ENCODE measurements at places on chromosomes 2 and 18.

DNA sequence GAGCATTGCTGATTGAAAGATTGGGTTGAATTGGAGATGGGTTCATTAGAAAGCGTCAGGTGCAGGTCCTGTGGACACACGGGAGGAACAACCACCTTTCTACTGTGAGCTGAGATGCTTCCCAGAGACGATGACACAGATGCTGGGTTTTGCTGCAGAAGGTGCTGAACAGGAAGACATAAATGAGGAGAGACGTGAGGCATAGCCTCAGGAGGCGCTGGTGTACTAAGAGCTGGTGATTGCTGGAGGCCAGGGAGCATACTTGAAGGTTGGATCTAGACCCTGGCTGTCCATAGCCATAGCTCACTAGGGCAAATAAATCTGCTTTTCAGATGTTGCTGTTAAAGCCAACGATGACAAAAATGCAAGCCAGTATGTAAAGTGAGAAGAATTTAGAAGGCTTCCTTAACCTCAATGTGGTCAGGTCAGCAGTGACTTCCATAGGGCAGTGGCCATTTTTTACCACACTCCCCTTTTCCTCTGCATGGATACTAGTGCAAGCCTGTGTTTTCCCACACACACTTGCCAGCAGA is 153.7 kb downstream of the SOX11 start:
- DNase-seq, result no peak

- no peak for DNase-seq
These were observed 46.6 kb upstream of the RFX8 start for GRCh38 chr2:101521487-101521886.

DNA sequence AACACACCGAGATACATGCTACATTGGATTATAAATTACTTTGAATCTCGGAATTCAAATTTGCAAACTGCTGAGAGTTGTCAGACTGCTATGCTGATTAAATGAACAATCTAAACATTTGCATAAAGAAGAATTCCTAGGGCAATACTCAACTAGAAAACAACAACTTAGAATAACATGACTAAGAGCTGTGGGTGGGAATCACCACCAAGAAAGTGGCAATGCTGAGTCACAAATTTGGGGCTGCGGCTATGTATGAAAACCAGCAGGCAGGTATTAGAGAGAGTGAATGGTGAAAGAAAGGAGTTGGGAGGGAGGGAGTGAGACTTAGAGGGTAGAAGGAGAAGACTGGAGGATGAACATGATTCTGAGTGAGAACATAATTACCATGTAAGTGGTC is 559.5 kb downstream of the PIK3C3 start:
- no peak for DNase-seq

GRCh38 chr2:194060269-194060668 is 1596.8 kb upstream of the SLC39A10 start:
- no peak for DNase-seq

- DNase-seq, result no peak
These were observed 29.3 kb upstream of the SCN9A start for GRCh38 chr2:166404831-166405568.

DNA sequence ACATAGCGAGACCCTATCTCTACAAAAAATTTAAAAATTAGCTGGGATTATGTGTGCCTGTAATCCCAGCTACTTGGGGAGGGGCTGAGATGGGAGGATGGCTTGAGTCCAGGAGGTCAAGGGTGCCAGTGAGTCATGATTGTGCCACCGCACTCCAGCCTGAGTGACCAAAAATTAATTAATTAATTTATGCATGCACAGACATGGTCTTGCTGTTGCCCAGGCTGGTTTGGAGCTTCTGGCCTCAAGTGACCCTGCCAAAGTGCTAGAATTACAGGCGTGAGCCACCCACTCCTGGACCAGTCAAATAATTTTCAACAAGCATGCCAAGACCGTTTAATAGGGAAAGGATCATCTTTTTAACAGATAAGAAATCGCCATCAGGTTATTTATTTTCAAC is 57.7 kb upstream of the TFCP2L1 start:
- no peak for DNase-seq

DNA sequence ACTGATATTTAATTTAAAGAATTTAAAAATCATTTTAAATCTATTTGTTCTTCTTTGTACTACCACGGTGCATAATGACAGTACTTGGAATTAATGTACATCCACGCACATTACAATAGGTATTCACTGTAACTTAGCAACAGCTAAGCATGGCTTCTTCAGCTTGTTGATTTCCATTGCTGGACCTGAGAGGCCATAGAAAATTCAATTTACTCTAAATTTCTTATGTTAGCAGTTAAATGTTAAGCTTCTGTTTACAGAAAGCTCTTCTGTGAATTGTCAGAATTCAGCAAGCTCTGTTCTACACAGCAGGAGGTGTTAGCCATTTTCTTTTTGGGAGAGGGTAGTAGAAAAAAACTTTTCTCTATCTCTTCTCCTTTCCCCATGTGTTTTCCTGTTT is 1149.3 kb upstream of the CDH2 start:
- DNase-seq, result no peak

DNA sequence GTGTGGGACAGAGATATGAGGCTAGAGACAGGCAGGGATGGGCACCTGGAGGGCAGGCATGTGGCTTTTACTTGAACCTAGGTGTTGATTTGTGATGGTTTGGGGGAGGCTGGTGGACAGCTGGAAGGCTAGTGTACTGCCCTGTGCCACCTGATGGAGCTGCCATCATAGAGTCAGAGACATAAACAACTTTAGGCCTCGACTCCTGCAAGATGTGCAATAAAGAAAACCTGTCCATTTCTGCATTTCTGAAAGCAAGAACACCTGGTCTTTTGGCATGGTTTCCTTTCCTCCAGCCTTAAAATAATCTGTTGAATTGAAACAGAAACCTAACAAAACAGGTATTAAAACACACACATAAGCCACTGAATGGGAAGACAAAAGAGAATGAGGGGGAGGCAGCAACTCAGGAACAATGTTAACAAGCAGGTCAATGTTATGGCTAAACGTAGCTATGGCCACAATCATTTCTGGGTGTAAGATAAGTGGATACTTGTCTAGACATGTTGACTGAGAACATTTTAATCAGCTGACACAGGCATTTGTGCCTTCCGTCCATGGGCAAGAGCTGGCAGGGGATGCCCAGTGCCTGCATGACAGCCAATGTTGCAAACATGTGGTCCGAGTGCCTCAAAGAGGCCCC is 87.8 kb downstream of the KCTD1 start:
- no peak for DNase-seq

DNA sequence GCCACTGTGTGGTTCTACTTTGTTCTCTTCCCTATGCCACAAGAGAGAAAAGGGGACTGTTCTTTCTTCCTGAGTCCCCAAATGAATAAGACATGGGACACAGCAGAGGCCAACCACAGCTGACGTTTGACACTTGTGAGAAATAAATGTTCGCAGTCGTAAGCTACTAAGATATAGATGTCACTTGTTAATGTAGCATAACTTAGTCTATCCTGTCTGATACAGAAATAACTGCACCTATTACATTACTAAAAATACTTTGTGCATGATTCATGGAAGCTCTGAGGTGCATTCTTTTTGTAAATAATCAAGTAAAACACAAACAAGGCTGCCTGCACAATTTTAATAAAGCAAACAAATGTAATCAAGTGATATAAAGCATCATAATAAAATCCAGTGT is 148.8 kb downstream of the NBAS start:
- DNase-seq, result no peak

- DNase-seq, result no peak
These were observed 1436.4 kb downstream of the SUCLG1 start for GRCh38 chr2:83022631-83023210.

DNA sequence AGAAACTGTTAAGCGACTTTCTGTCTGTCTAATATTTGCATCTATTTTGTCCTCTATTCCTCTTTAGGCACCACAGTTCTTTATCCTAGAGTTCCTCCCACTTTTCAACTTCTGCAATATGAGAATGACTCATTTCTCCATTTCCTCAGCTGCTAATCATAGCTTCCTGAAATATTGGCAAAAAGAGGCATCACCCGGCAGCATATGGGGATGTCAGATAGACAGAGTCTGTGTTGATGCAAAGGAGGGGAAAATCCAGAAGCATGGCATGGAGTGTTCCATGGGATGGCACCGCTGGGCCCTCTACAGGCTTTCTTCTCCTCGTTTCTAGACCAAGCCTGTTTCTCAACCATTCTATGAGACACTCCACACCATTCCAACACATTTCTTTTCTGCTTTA is 93.4 kb downstream of the DOCK10 start:
- DNase-seq, result no peak

DNA sequence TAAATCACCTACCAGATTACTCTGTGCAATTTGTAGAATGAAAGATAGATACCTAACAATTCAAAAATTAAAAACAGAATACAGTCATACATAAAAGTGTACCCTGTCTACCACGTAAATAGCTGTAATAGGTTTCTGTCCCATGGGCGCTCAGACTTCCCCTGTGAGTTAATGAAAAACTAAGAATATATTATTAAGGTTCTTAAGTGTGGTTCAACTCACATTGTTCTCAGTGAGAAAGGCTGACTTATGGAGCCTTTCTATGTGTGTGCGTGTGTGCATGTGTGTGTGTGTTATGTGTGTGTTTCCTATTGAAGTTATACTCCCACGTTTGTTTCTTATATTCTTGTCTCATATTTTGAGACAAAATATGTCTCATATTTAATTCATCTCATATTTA is 114.6 kb upstream of the CD302 start:
- DNase-seq, result no peak

DNA sequence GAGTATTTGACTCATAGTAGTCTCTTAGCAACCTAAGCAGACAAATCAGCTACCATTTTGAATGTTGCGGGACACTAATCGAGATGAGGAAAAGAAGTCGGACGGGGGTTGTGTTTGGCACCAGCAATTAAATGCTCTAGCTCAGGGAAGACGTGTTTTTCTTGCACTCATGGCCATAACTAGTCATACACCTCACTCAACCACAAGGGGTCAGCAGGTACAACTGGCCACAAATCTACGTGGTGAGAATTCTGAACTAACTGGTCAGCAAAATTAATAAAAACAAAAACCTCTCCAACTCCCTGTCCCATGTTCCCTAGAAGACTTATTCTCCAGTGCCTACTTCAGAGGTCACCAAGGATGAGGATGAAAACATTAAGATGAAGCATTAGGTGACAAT is 1467.8 kb downstream of the DPP10 start:
- DNase-seq, result no peak

DNA sequence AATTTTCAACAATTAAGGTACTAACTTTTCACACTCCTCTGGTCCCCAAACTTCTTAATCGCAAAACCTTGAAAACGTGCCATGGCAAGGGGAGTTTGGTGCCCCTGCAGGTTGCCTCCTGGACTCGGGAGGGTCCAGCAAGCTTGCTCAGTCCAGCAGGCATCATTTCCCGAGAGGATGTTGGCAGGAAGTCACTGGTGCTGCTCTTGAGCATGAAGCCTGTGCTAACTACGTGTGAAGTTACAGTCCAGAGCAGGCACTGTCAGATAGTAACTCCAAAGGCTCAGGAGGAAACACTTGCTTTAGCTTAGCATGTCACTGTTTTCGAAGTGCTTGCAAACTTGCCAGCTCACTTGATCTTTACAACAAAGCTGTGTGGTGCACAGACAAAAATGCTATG is 215.4 kb downstream of the MYCN start:
- no peak for DNase-seq

DNA sequence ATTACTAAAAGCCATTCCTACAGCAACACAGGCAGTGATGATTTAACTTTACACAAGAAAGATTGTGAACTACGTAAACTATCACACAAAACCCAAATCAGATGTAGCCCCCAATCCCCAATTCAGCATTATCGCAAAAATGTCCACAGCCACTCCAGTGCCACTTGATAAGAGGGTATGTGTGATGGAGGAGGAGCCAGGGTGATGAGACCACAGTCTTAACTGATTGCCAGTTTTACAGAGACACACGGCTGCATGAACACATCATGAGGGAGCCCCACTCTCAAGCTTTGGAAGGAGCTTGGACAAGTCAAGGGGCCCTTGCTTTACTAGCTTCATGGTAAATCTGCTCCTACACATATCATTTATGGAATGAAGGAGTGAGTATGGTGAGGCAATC is 116.0 kb downstream of the FAM161A start:
- no peak for DNase-seq

DNA sequence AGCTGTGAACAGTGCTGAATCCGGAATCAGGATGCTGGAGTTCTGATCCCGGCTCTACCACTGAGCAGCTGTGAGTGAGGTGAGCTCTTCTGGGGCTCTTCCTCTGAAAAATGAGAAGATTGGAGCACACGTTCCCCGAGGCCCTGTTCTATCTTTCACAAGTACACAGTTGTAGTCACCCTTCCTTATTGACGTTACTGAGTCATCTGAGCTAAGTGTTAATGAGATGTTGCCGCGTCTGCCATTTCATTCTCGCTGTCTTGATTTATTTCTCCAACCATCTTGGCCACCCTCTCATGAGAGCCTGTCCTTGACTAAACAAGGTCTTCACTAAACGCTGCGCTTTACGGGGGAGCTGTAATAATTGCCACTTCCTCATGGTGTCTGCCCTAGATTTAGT is 31.9 kb upstream of the EFR3B start:
- no peak for DNase-seq

- no peak for DNase-seq
These were observed 650.6 kb downstream of the SATB2 start for GRCh38 chr2:198807131-198807530.

- DNase-seq, result no peak
These were observed 35.9 kb downstream of the CCDC102B start for GRCh38 chr18:68833756-68834155.

DNA sequence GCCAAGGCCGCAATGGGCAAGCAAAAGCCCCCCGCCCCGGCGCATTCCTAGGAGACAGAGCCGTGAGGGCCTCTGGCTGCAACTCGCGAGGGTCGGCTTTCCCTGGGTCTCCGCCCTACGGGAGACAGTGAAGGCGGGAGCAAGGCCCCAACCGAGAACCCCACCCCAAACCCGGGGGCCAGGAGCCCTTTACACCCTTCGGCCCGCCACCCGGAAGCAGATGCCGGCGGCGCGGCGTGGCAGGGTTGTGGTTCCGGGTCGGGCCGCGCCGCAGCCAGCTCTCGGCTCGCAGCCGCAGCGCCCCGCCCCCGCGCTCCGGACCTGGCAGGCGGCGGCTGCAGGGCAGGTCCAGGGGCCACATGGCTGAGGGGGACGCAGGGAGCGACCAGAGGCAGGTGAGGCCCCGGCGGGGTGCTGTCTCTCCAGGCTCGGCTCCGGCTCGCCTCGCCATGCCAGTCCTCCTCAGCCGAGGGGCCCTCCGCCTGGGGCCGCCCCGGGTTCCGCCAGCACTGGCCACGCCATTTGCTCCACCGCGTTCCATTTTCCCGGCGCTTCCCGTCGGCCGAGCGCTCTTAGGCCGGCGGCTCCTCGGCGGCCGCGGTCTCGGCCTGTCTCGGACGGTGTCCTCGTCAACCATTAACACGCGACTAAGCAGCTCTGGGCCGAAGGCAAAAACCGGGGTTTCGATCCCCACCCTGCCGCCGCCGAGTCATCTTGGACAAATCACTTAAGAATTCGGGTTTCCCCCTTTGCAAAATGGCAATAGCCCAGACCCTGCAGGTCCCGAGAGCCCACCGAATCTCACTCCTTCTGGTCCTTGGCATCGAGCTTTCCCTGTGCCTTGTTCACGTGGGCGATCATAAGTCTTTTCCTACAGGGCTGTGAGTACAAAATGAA is at the start of gene IMPACT:
TSS of gene IMPACT (plus strand) at position 273 of the 897 bp plus-strand sequence. CDS start at position 360, 87 bp downstream.
- peak; percentile 35 for DNase-seq
